ENCODE measurements at places on chromosomes 5 and 9. TPM values are rescaled to one million over a fixed set of nuclear protein-coding genes. Genes with fewer than 3 reads are reported as not detected.
A peak's percentile ranks its signal among the peaks of the same experiment; 100 is the strongest.

DNA sequence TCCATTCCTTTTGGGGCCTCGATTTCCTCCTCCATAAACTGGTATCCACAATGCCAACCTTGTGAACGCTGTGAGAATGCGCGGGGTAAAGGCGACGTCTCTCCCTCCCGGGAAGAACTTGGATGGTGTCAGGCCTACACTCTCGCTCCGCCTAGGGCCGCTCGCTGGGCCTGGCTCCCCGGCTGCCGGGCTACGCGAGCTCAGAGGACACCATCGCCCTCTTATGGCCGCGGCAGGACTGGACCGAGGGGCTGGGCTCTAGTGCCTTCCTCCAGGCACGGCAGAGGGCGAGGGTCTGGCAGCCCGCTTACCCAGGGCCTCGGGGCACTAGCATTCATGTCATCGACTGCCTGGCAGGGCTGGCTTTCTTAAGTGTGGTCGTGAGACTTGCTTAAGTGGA lies 1.3 kb upstream of the EXOSC2 start:
- DNase-seq = no peak

DNA sequence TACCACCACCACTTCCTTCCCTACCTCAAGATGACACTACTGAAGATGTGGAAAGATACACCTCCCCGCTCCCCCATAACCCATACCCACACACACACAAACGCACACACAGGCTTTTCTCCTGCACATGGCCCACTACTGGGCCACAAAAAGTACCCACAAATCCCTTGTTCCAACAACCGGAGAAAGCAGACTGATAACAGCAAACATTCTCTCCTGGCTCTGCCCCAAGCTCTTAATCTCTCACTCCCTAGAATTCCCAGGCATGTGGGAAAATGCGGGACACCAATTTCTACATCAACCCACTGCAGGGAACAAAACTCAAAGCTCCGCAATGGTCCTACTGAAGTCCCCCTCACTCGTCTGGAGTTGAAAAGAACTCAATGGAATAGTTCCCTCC lies 611.0 kb upstream of the KLF4 start:
- DNase-seq = no peak

Gene SPATA31C1
- not detected for total RNA-seq

GRCh38 chr5:33475706-33476105 lies 34.9 kb downstream of the TARS1 start:
- no peak for DNase-seq

Gene LEAP2
- total RNA-seq = 1.1 TPM

GRCh38 chr9:85927076-85927475 lies 13.9 kb upstream of the NAA35 start:
- DNase-seq = no peak

Gene SLC46A2
- not detected for total RNA-seq

Gene CAMK2A
- total RNA-seq = not detected

GRCh38 chr5:33801292-33801691 lies 90.5 kb downstream of the ADAMTS12 start:
- DNase-seq = no peak

GRCh38 chr9:69307446-69308205 lies 17.4 kb upstream of the ENTREP1 start:
- DNase-seq = peak; percentile 42
